G401 (cell line): ENCODE measurements at places on chromosomes 13 and 19. TPM values are rescaled to one million over a fixed set of nuclear protein-coding genes. Genes with fewer than 3 reads are reported as not detected.
A peak's percentile ranks its signal among the peaks of the same experiment; 100 is the strongest.

Gene ZNF556
- 0.25 and 0.31 TPM in 2 replicates for total RNA-seq

Gene CEACAM3
- not detected in 2 replicates for total RNA-seq

Gene VN1R4
- total RNA-seq: not detected in 2 replicates

Gene KL
- not detected in 2 replicates for total RNA-seq

Gene ZFR2
- 22.5 and 49.8 TPM in 2 replicates for total RNA-seq

Gene LAIR1
- 0.37 TPM in 1 of 2 replicates, not detected in the other for total RNA-seq

Gene KLK15
- total RNA-seq: not detected in 2 replicates

Gene TSSK6
- 2.4 and 8.3 TPM in 2 replicates for total RNA-seq

DNA sequence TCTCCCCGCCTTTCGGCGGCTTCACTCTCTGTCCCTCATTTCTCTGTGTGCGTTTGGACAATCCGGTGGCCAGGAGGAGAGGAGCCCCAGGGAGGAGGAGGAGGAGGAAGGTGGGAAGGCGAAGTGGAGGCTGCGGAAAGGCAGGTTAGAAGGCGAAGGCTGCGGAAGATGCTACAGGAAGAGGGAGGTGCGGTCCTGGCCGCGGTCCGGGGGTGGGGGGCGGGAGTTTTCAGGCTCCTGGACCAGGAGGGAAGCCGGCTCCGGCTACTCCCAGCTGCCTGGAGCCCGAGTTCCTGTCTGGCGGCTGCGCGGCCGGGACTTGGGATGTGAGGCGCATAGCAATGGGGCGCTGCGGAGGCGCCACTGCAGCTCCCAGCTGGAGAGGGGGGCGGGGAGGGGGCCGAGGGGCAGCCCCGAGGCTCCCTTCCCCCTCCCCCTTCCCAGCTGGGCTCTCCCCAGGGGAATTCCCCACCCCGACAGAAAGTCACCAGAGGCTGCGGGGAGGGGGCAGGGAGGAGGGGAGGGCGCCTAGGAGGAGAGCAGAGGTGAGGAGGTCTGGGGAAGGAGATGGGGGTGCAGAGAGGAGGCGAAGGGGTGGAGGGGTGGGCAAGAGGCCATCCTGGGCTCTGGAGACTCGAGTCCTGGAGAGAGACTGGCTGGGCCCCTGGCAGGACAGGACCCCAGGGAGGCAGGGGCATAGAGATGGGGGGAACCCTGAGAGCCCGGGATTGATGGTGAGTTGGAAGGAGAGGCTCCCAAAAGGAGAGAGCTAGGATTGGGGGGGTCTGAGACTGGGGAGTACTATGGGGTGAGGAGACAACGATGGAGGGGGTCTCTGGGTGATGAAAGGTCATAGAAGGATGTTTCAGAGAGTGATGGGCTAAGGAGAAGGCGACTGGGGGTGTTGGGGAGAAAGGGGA, 2.0 kb downstream of the LRRC4B start:
- DNase-seq: peak; percentile 51

DNA sequence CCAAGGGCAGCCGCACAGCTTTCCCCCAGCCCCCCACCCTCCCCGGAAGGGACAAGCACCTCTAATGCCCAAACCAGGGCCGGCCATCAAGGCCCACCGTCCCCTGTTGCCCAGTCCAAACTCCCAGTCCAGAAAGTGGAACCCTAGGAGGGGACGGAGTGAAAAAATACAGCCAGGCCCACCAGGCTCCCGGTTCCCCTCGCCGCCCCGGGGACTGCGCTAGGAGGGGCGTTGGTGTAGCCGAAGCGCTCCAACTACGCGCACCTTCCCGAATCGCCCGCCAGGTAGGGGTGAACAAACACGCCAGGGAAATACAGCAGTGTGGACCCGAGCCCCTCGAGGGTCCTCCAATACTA, 1.3 kb downstream of the KLF16 start:
- DNase-seq: no peak

DNA sequence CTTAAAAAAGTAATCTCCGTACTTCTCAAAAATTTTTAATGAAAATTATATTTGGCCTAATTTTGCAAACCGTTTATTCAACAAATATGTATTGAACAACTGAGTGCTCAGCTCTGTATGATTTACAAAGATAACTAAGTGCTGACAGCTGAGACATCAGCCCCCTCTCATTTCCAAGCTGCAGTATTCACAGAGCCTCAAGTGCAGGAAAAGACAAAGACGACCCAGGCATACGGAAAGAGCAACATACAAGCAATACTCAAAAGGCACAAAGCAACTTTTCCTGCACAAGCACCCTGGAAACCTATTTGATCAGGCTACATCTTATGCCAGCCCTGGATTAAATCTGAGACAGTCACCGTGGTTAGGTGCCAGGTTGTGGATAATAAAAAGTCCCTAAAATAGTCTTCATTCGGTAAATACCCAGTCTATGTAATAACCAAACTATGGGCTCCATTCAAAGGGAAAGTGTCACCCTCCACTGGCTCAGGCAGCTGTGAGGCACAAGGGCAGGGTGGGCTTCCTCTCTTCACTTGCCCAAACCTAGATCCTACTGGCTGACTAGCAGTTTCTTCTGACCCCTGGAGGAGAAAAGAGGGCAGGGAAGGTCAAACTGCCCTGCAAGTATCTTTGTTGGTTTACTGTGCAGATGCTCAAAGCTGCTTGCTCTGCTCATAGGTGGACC, 65.5 kb downstream of the TBC1D4 start:
- no peak for DNase-seq

- DNase-seq: no peak
These were observed 3.7 kb downstream of the RUBCNL start for GRCh38 chr13:46383383-46383782.

- no peak for DNase-seq
These were observed 11.9 kb upstream of the SULT2B1 start for GRCh38 chr19:48540110-48540509.

GRCh38 chr13:20399515-20399914, 126.1 kb downstream of the CRYL1 start:
- no peak for DNase-seq

DNA sequence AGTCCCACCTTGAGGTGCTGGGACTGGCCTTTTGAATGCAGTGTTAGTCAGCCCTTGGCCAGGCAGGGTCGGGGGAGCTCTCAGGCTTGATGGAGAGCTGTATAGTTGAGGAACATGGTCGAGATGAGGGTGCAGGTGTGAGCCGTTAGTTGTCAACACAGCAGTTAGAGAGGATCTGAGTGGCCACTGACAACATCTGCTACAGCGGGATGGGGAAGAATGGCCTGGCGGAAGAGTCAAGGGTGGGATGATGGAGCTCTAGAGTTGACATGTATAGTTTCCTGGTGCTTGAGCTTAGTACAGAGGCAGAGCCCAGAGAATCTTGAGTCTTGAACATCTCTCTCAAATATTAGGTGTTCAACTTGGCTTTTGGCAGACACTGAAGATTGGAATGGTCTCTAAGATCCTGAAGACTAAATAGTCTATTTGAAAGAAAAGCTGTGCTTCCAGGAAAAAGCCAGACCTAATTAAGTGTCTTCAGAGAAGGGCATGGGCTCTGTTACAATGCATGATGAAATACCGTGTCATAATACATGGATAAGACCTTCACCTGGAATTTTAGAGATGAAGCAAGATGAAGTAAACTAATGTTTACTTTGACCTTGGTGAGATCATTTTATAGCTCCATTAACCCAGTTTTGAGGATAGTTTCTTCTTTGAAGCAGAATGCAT, 9.7 kb downstream of the PCCA start:
- no peak for DNase-seq

- no peak for DNase-seq
These were observed 39.4 kb downstream of the ADPRHL1 start for GRCh38 chr13:113413898-113414282.

DNA sequence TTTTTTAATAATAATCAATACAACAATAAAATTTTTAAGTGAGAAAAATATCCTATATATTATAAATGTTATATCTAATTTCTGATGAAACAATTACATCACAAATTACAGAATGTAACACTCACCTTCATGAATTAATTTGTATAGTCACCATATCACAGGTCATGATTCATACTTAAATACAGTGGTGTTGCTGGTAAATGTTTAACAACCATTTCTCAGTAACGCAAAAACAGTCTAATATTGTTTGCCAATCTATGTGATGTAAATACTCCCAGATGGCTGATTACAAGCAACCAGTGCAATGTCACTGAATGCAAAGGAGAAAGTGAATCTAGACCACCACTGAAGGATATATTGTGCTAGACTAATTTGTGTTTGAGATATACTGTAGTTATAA, 97.5 kb downstream of the DIAPH3 start:
- DNase-seq: no peak

DNA sequence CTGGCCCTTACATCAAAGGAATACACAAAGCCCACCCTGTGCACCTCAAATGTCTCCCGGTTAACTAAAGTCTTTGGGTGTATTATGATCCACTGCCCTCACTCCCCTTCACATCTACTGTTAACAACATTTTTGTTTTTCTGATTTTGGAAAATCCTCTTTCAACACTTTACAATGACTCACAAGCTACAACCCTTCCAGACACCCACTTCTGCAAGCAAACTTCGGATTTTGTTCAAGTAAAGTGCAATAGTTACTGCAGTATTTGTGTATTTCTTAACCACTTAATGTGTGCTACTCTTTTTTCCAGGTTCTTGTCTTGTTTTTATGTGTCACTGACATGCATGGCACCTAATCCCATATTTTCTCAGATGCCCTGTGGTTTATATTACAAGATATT, 101.1 kb downstream of the EDNRB start:
- no peak for DNase-seq
